ENCODE measurements at places on chromosomes 4 and X. TPM values are rescaled to one million over a fixed set of nuclear protein-coding genes. Genes with fewer than 3 reads are reported as not detected.

DNA sequence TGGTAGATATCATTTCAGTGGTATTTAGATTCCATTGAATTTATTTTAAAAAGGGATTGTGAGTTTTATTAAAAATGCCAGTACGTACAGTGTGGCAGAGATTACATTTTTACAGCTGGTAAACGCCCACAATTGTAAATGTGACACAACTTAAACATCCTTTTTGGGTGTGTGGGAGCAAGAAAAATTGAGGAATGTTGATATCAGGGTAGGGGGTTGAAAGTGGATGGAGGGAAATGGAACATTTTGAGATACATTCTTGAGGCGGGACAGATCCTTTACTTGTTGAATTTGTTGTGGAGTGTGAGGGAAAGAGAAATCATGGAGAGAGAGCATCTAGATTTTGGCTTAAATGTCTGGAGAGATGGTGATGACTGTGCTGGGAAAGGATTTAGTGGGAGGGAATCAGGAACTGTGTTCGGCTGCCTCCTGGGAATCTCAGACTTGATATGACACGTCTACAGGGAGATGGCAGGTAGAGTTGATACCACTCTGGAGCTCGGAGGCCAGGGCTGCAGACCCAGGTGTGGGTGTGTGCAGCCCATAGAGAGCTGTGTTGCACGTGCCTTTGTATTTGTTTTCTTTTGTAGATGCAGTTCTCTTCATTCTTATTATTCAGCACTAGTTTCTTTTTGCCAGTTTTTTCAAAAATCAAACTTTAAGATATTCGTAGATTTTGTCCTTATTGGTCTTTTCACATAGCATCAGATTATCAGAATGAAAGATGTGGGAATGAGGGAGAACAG is 10.8 kb downstream of the TMEM131L start:
- peaks cover 12% of the 10 kb centered on the region for H3K36me3 ChIP-seq
- H3K4me3 ChIP-seq = no peak overlapping the region
- no peak for DNase-seq
- no peaks in the 10 kb centered on the region for H3K27me3 ChIP-seq
- no peak overlapping the region for H3K27ac ChIP-seq

DNA sequence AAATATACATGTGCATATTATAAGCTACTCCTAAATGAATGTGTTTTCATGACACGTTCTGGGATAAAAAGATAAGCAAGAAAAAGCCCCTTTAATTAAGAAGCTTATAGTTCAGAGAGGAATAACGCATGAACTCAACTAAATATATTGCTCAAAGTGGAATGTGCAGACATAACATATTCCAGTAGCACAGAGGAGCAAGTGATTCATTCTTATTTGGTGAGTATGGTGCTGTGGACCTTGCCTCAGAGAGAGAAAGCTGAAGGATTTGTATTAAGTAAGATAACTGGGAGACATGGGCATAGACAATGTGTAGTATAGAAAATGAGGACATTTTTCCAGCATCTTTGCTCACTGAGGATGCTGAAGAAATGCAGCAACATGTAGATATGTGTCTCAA is 76.8 kb downstream of the CFAP299 start:
- no peak overlapping the region for H3K4me3 ChIP-seq
- no peaks in the 10 kb centered on the region for H3K36me3 ChIP-seq
- H3K4me1 ChIP-seq = no peaks in the 10 kb centered on the region
- H3K27ac ChIP-seq = no peak overlapping the region
- no peak for DNase-seq

- H3K27ac ChIP-seq = no peak overlapping the region
- no peaks in the 10 kb centered on the region for H3K36me3 ChIP-seq
- H3K27me3 ChIP-seq = no peaks in the 10 kb centered on the region
- no peak overlapping the region for H3K4me3 ChIP-seq
- H3K4me1 ChIP-seq = no peaks in the 10 kb centered on the region
- no peak for DNase-seq
Measured at GRCh38 chr4:4641661-4642495, 100.0 kb upstream of the STX18 start.

DNA sequence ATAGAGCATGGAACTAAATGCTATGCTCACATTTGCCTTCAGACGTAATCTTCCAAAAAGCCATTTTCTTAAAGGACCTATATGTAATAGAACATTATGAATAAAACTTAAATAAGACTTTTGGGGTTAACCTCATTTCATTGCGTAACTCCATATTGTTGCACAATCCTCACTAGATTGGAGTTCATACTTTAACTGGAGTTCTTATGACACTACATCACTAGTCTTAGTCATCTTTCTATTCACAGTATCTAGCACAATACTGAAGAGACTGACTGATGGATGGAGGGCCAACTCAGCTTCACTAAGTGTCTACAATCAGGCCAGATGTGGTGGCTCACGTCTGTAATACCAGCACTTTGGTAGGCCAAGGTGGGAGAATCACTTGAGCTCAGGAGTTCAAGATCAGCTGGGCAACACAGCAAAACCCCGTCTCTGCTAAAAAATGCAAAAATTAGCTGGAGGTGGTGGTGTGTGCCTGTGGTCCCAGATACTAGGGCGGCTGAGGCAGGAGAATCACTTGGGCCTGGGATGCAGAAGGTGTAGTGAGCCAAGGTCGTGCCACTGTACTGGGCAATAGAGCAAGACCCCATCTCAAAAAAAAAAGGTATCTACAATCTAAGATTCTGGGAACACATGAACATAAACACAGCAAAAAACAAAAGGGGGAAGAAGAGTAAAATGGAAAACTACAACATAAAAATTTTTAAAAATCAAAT is 80.8 kb upstream of the MAB21L2 start:
- no peaks in the 10 kb centered on the region for H3K4me1 ChIP-seq
- no peaks in the 10 kb centered on the region for H3K27me3 ChIP-seq
- H3K27ac ChIP-seq = no peak overlapping the region

DNA sequence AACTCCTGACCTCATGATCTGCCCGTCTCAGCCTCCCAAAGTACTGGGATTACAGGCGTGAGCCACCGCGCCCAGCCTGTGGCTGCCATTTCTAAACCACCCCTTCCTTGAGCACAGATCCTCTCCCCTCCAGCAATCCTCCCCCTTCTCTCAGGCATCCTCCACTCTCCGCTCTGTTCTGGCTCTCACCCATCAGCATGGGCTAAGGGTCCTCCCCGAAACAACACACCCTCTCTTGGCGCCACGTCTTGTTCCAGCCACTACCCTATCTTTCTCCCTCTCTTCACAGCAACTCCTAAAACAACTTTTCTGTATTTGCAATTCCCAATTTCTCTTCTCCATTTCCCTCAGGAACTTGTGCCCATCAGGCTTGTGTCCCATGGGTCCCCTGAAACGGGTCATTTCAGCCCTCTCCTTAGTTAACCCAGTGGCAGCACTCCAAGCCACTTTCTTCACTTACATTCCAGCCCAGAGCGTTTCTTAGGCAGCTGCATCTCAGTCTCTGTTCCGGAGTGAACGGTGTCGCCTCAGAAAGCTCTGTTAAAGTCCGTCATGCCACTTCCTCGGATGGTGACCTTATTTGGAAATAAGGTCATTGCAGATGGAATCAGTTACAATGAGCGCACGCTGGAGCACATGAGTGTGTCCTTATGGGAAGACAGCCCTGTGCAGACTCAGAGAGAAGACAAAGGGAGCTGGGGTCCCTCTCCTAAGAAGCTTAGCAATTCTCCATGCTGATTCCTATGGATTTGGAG is 28.3 kb upstream of the CLDN24 start:
- DNase-seq = no peak
- H3K4me3 ChIP-seq = no peak overlapping the region
- H3K27ac ChIP-seq = no peak overlapping the region
- no peaks in the 10 kb centered on the region for H3K4me1 ChIP-seq
- H3K36me3 ChIP-seq = no peaks in the 10 kb centered on the region

GRCh38 chr4:57191523-57192034 is 81.4 kb upstream of the IGFBP7 start:
- H3K27me3 ChIP-seq = no peaks in the 10 kb centered on the region
- H3K4me3 ChIP-seq = no peak overlapping the region
- no peaks in the 10 kb centered on the region for H3K36me3 ChIP-seq
- H3K27ac ChIP-seq = no peak overlapping the region
- DNase-seq = no peak

DNA sequence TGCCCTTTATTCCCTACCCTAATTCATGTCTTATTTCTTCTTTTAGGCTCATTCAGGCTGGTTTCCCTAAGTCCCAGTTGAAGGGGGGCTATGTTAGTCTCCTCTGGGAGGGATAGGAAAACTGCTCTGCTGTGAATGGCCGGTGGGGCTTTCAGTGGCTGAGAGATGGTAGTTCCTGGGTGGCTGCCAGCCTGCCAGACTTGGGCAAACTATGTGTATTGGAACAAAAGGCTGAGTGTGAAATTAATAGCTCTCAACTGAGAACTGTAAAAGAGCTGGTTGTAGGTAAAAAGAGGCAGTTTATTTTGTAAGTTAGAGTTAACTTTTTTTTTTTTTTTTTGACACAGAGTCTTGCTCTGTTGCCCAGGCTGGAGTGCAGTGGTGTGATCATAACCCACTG is 28.8 kb downstream of the ARHGAP10 start:
- no peak overlapping the region for H3K4me3 ChIP-seq
- H3K36me3 ChIP-seq = no peaks in the 10 kb centered on the region
- H3K27ac ChIP-seq = no peak overlapping the region
- H3K4me1 ChIP-seq = no peaks in the 10 kb centered on the region

GRCh38 chr4:86235549-86235948 is 124.3 kb downstream of the MAPK10 start:
- no peak overlapping the region for H3K27ac ChIP-seq
- H3K36me3 ChIP-seq = no peaks in the 10 kb centered on the region

DNA sequence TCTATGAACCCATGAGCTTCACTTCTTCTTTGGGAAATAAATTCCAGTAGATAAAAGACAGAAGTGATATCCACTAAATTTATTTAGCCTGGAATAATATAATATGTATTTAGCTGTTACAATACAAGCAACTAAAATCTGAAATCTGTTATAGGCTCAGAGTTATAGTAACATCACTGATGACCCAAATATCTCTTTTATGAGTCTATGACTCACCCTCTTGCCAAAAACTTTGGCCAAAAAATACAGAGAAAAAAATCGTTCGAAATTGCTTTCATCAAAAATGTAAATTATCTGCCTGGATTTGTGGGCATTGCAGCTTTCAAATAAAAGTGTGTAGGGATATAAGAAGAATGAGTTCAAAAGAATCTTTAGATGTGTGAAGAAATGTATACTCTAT is 89.4 kb upstream of the DKK2 start:
- H3K4me1 ChIP-seq = no peaks in the 10 kb centered on the region
- no peak overlapping the region for H3K27ac ChIP-seq
- H3K4me3 ChIP-seq = no peak overlapping the region
- no peak for DNase-seq
- H3K27me3 ChIP-seq = no peaks in the 10 kb centered on the region
- H3K36me3 ChIP-seq = no peaks in the 10 kb centered on the region

- DNase-seq = no peak
- no peaks in the 10 kb centered on the region for H3K27me3 ChIP-seq
- no peak overlapping the region for H3K27ac ChIP-seq
- no peak overlapping the region for H3K4me3 ChIP-seq
Measured at GRCh38 chrX:130552444-130553073, 150.8 kb downstream of the RBMX2 start.

GRCh38 chrX:2451501-2452316 is 49.1 kb downstream of the DHRSX start:
- H3K27ac ChIP-seq = peak overlapping the region; percentile 1
- H3K4me3 ChIP-seq = no peak overlapping the region
- no peak for DNase-seq
- H3K27me3 ChIP-seq = no peaks in the 10 kb centered on the region
- no peaks in the 10 kb centered on the region for H3K4me1 ChIP-seq
- no peaks in the 10 kb centered on the region for H3K36me3 ChIP-seq

DNA sequence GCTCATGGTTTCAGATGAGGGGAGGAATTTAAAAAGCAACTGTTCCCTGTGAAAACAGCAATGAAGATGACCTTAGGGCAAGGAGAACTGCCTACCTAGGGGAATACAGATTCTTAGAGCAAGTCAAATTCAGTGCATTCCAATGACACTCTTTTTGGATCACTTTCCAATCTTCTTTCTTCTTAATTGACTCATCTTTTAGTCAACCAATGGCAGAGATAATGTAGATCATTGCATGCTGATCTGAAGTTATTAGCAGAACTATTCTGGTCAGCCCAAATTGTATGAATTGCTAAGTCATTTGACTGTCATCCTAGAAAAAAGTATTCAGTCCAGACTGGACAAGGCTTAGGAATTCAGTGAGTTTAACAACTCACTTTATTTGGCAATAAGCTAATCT is 12.6 kb upstream of the NR3C2 start:
- no peak for DNase-seq
- no peak overlapping the region for H3K27ac ChIP-seq
- no peak overlapping the region for H3K4me3 ChIP-seq
- H3K27me3 ChIP-seq = no peaks in the 10 kb centered on the region
- no peaks in the 10 kb centered on the region for H3K4me1 ChIP-seq

- peaks cover 21% of the 10 kb centered on the region for H3K4me1 ChIP-seq
- no peak overlapping the region for H3K27ac ChIP-seq
- DNase-seq = no peak
- no peak overlapping the region for H3K4me3 ChIP-seq
Measured at GRCh38 chr4:36207831-36208520, 36.3 kb downstream of the ARAP2 start.

DNA sequence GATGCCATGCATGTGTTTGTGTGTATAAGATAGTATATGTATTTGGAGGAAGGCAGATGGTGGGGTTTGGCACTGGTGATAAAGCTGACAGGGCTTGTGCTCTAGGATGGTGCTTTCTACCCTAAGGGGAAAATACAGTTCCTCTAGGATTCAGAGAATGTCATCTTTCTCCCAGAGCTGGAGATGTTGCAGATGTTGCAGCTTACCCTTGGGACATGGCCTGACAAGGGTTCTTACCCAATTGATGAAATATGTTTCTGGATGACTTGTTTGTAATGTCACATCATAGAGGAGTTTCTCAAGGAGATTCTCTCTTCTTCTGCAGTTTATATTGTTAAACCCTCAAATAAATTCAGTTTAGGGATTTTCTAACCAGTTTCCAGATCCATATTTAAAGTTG is 52.5 kb upstream of the PITX2 start:
- no peaks in the 10 kb centered on the region for H3K4me1 ChIP-seq
- H3K4me3 ChIP-seq = no peak overlapping the region
- H3K27ac ChIP-seq = no peak overlapping the region
- H3K36me3 ChIP-seq = no peaks in the 10 kb centered on the region

DNA sequence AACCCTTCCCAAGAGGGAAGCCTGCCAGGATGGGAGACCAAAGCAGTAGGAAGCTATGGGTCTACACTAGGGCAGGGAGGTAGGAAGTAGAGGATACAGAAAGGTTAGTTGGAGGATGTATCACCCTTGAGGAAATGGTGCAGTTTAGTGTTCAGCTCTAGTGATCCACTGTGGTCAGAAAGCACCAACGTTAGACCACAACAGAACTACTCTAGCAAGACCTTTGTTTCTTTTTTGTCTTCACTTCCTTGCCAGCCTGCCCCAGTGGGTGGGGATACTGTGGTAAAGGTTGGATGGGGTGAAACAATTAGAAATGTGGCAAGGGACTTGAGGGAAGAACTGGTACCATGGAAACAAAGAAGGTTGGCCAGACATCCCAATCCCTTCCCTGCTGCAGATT is 83.3 kb downstream of the DDIT4L start:
- no peaks in the 10 kb centered on the region for H3K27me3 ChIP-seq
- peak; percentile 49 for DNase-seq
- no peak overlapping the region for H3K4me3 ChIP-seq
- peaks cover 10% of the 10 kb centered on the region for H3K4me1 ChIP-seq

- H3K36me3 ChIP-seq = no peaks in the 10 kb centered on the region
- H3K4me3 ChIP-seq = no peak overlapping the region
- DNase-seq = no peak
- no peak overlapping the region for H3K27ac ChIP-seq
Measured at GRCh38 chr4:146654687-146655520, 16.2 kb downstream of the POU4F2 start.

The ODAPH gene
- total RNA-seq = not detected

The BCORL1 gene
- total RNA-seq = 12.1 TPM

The TMSB15A gene
- total RNA-seq = 0.33 TPM

The INTU gene
- total RNA-seq = 0.38 TPM

The NEIL3 gene
- total RNA-seq = 9.9 TPM
